GM04504 (cell line): ENCODE measurements at places on chromosomes 1 and 21.

DNA sequence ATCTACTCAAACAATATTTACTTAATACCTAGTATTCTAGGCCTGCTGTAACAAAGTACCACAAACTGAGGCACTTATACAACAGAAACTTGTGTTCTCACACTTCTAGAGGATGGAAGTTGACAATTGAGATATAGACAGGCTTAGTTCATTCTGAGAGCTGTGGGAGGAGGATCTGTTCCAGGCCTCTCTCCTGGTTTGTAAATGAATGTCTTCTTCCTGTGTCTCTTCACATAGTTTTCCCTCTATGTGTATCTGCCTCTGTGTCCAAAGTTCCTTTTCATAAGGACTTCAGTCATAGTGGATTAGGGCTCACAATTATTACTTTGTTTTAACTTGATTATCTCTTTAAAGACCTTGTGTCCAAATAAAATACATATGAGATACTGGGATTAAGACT, 251.1 kb downstream of the COL11A1 start:
- no peak for DNase-seq

GRCh38 chr1:150118716-150119115, 31.0 kb upstream of the PLEKHO1 start:
- no peak for DNase-seq

DNA sequence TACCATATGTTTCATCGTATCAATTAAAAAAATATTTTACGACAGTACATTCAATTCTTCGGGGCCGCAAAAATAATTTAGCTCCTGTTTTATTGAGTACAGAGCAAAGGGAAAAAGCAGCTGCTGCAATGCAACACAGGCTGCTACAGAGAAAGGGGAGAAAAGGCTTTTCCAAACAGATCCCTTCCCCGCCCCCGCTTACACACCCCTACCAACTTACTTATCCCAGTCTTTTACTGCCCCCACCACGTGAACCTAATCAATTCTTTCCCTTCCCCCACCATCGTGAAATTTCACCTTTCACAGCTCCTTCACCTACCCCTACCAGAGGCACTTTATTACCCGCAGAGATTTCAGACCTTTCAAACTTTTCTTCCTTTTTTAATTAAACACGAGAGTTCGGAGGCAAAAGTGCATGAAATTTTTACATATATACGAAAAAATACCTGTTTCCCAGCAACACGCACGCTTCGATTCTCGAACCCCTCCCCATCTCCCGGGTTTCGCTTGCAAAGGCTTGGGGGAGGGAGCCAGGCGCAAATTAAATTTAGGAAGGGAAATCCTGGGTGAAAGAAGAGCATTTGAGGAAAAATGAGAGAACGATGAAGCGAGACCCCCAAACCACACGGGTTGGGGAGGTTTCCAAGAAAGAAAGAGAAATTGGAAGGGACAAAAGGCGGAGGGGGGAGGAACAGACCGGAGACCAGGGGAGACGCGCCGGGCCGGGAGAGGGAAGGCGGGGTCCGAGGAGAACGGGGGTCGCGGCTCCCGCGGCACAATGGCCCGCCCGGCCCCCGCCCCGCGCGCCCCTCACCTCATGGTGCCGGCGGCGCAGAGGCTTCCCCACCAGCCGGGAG, 823 bp downstream of the ENAH start:
- DNase-seq, result no peak

DNA sequence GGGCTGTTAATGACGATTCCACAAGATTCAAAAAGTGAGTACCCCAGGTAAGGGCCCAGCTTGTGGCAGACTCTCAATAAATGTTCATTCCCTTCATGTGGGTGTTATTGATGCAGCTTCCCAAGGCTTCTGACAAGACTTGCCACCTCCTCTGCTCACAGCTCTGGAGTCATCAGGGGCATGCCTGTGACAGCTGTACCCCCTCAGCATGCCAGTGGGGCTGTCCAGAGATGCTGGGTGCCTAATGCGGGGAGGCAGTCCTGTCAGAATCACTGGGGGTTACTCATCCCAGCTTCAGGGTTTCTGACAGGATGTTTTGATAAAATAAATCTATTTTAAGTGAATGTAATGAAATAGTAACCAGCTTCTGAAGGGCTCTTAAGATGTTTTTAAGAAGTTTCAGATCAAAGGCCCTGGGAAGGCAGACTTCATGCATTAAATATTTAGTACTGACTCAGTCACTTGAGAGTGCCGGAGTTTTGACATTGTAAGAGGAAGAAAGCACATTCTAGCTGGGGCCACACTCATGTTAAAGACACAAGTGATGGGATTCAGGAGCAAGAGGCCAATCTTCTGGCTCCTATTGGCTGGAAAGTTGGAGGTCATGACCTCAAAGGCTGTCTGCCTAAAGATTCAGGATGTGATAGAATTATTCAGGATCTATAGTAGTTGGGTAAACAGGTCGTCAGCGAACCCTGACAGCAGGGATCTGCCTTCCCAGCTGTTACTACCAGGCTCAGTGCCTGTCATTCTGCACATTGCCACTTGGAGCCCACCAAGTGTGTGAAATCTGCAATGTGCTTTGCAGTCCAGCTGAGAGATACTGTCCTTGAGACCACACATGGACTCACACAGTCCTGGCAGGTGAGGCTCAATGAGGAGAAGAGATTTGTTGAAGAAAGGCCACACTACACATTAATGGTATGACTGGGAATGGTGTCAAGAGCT, 239.6 kb upstream of the BEND5 start:
- DNase-seq, result peak; percentile 12

- peak; percentile 29 for DNase-seq
These were observed 120.4 kb upstream of the PTGFR start for GRCh38 chr1:78370356-78370755.

GRCh38 chr1:41108696-41109275, 87.3 kb upstream of the SLFNL1 start:
- DNase-seq, result no peak

- peak; percentile 28 for DNase-seq
These were observed 132.2 kb downstream of the SYT2 start for GRCh38 chr1:202578001-202578504.

DNA sequence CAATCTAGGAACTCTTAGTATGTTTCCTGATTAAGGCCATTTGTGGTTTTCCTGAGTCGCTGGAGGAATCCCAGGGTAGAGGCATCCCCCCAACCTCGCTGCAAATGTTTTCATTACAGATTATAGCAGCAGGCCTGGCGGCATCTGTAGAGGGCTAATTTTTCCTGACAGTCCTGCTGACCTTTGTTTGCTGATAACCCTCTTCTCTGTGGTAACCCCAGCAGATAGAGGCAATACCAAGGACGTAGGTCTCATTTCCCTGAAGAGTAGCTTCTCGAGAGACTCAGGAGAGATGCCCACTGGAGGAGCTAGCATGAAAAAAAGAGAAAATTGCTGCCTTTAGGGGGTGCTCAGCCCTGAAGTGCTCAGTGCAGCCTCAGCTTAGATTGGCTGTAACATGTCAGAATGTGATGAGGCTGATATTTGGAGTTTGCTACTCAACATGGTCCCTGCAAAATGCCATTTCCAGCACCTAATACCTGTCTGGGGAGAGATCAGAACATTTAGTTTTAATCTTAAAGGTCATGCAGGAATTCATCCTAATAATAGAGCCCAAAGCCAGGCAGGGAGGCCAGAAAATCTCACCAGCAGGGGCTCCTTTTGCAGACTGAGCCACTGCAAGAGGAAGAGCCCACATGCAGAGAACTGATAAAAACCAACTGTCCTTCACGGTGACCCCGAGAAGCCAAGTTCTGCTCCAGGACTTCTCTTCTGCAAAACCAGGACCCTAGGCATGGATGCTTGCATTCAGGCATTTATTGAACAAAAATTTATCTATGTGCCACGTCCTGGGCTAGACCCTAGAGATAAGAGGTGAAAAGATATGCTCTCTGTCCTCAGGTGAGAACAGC, 184.5 kb downstream of the KAZN start:
- DNase-seq, result no peak

- DNase-seq, result no peak
These were observed 171.4 kb upstream of the HMGB4 start for GRCh38 chr1:33692206-33693188.

DNA sequence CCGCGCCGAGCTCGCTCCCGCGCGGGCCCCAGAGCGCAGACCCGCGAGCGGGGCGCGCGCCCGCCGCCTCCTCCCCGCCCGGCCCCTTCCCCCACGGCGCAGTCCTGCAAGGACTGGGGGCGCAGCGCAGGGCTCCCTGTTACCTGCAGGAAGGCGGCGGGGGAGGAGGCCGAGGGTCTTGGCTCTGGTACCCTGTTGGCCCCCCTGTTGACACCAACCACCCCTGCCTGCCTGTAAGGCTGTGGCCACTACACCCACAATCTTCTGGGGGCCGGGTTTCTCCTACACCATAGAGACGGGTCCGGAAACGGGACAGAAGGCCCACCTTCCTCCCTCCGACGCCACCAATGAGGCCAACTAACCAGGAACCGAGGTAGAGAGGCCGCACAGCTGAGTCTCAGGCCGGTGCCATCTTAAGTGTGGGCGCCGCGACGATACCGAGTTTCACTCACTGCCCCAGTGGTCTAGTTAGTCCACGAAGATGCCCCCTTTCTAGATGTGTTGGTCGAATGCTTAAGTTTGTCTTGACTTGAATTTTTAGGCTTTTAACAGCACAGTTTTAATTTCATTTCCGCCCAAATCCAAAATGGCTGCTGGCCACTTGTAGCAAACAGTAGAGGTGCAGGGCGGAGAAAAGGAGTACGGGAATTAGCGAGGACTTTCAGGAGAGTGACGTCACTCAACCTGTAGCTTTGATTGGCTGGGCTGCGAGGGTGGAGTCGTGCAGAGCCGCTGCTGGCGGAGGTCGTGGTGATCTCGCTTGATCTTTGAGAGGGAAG, at the start of gene SCYL3:
Gene SCYL3 (minus strand): TSS at position 252 of the 779 bp plus-strand sequence. CDS start 5,056 bp downstream, outside the sequence.
- peak; percentile 94 for DNase-seq

DNA sequence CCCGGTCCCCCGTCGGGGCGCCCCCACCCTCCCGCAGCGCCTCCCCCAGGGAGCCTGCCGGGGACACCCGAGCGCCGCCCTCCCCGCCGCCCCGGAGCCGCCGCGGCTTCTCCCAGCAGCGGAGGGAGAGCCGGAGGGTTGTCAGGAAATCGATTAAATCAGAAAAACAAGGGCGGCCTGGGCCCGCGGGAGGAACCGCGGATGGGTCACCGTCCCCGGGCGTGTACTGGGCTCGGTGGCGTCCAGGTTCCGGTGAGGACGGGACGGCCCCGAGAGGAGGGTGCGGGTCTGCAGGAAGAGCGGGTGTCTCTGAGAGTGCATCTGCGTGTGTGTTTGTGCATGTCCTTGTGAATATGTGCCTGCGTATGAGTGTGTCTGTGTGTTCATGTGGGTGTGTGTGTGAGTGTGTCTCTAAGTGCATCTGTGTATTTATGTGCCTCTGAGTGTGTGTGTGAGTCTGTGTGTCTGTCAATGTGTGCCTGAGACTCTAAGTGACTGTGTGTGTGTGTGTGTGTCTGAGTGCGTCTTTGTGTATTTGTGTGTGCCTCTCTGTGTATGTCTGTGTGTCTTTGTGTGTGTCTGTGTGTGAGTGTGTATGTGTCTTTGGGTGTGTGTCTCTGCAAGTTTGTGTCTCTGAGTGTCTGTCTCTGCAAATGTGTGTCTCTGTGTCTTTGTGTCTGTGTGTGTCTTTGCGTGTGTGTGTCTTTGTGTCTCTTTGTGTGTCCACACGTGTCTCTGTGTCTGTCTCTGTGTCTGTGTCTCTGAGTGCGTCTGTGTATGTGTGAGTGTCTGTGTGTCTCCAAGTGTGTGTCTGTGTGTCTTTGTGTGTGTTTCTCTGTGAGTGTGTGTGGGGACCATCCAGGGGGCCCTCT, 1.1 kb downstream of the SPSB1 start:
- no peak for DNase-seq

DNA sequence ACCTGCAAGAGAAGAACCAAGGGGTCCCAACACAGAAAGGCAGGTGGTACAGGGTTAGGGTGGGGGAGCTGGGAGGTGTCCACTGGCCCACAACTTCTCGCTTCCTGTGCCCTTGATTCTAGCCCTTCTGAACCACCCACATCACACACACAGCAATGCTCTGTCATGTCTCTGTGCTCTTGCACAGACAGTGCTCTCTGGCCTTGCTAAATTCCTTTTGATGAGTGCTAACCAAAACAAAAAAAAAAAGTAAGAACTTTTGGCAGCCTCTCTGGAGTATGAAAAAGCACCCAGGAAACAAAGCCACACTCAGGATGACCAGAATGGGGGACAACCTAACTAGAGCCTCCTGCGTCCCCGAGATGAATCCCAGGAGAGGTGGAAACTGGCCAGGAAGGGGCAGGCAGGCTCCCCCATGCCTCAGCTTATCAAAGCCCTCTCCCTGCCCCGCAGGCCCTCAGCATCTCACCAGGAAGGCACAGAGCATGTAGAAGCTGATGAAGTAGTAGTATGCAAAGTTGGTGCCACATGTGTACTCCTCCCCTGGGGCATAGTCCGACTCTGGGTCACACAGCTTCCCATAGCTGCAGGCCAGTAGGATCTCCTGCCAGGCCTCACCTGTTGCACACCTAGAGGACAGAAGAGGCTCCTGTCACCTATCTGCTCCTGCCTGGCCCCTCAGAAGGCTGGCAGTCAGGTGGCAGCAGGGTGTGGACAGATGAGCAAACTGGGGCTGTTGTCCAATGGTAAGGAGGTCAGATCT, 27.2 kb upstream of the KIF21B start:
- DNase-seq, result peak; percentile 16

- no peak for DNase-seq
These were observed 18.4 kb downstream of the RIT1 start for GRCh38 chr1:155892796-155893195.

GRCh38 chr1:55490547-55490946, 275.4 kb upstream of the USP24 start:
- DNase-seq, result no peak

GRCh38 chr1:227947386-227947675, 401 bp downstream of the WNT9A start:
- no peak for DNase-seq

DNA sequence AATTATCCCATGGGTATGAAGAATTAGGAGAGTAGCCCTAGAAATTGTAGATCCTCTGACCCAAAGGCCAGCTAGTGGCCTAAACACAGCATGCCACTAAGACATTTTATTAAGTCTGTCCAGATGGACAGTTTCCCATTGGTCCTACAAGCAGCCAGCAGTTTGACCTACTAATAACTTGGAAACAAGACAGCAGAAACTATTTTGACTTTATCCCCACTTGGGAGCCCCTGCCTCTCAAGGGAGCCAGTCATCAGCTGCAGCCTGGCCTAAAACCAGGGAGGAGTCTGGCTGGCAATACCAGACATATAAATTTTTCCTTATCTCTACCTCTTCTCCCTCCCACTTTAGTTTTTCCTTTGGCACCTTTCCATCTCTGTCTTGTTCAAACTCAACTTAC, 222.6 kb upstream of the KCTD3 start:
- DNase-seq, result no peak

DNA sequence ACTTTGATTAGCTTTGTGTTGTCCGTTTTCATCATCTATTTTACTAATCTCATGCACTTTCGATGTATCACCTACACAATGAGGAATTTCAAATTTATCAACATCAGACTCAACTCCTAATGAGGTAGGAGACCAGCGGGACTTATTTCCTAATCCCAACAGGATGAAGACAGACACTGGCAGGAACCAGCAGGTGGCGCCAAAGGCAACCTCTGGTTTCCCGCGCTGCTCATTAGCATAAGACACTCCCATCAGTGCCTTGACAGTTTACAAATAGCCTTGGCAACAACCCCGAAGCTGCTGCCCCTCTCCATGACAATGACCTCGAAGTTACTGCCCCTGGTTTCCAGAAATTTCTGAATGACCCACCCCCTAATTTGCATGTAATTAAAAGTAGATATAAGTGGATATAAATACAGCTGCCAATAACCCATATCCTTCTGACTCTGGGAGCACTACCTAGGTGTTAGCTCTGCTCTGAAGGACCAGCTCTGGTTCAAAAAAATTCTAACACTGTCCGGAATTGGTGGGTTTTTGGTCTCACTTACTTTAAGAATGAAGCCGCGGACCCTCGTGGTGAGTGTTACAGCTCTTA, 974.8 kb downstream of the ADGRL2 start:
- DNase-seq, result no peak

- DNase-seq, result no peak
These were observed 39.3 kb upstream of the DUSP10 start for GRCh38 chr1:221781102-221781755.
